Renal cortical epithelial cell (primary cell): ENCODE measurements at places on chromosomes 7 and 10.
A peak's percentile ranks its signal among the peaks of the same experiment; 100 is the strongest.

GRCh38 chr7:158588878-158589442 is 1.3 kb upstream of the PTPRN2 start:
- DNase-seq = no peak

- DNase-seq = no peak
These were observed 404.5 kb downstream of the PAXIP1 start for GRCh38 chr7:154598396-154598795.

- DNase-seq = peak; percentile 67
These were observed 95.3 kb downstream of the HDAC9 start for GRCh38 chr7:18590744-18591340.

GRCh38 chr7:73719806-73720169 is 319 bp upstream of the STX1A start:
- DNase-seq = no peak

GRCh38 chr7:46485481-46486065 is 564.5 kb upstream of the IGFBP3 start:
- peak; percentile 88 for DNase-seq
